ENCODE measurements at places on chromosomes 7 and 10.

DNA sequence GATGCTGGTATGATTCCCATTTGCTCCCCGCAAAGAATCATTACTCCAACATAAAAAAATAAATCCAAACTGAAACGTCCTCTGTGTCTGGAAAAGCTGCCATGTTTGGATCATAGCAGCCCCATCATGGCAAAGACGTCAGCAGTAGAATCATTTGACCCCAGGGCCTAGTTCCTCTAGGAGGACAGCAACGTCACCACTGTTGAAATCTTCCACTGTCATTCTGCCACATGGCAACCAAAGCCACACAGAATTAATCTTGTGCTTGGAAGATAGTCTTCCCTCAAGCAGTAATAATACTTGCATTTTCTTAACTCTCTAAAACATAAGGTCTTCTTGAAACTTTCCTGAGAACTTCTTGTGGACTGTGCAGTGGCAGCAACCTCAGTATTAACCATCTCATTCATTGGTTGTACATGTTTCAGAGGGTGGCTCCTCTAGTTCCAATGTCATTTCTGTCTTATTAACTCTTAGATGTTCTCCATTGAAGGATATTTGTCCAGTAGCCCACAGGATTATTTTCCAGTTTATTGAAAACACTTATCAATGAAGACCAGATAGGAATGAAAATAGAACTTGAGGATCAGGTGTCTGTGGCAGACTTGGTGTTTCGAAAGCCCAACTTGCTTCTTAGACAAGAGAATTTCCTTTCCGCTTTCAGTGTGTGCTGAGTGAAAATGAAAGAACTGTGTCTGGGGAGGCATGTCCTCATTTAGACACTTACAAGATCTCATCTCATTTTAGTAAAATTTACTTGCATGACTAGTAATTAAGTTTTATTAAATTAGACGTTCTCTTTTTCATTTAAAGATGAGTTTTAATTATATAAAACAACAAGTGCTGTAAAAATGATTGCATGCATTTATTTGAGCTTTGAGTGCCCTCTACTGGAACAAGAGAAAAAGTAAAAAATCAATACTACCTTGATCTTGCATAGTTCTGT lies 28.9 kb upstream of the INHBA start:
- no peak for DNase-seq

DNA sequence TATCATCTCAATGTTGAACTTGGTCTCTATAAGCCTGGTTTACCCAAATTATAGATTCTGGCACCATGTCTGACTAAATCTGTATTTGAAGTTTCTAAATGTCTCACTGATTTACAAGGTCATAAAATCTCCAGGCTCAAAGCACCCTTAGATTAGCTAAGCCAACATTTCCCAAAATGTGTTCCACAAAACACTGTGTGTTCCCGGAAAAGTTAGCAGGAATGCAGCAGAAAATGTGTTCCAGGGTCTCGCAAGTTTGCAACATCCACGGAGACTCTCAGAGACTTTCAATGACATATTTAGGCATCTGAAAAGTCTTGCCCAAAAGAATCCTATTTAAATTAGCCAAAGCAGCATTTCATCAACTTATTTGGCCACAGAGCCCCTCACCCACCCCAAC lies 91.9 kb downstream of the SORBS1 start:
- DNase-seq: no peak

- no peak for DNase-seq
These were observed 3.1 kb upstream of the CAPZA2 start for GRCh38 chr7:116859323-116859722.

DNA sequence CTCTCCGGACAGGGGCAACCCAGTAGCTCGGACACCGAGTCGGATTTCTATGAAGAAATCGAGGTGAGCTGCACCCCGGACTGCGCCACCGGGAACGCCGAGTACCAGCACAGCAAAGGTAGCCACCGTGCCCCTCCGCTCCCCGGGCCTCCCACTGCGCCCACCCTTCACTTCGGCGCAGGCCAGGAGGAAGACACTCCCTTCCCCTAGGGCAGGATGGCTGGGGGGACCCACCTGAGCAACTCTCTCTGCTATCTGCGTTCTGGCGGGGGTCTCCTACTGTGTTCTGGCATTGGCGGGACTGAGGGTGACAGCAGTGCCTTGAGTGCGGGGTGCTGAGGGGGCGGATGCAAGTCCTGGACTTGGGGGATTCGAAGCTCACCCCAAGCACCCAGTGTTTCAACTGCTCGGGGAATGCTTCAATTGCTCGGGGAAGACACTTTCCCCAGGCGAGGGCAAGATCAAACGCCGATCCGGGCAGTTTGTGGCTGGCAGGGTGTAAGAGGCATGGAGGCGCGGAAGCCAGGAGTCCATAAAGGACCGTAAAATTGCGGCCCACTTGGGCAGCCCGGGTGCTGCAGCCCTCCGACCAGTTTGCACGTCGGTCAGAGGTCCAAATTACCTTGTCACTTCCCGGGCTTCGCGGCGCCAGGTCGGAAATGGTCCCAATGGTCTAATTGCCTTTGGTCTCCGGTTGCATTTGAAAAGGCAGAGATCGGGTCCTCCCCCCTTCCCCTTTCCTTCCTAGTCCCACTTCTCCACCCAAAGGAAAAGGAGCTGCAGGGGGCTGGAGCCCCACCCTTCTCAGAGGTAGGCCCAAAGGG lies 950 bp downstream of the EVX1 start:
- DNase-seq: no peak

- no peak for DNase-seq
These were observed 31.4 kb upstream of the PLXNA4 start for GRCh38 chr7:132607656-132608055.

GRCh38 chr10:60524541-60524940 lies 134.9 kb upstream of the ANK3 start:
- no peak for DNase-seq

DNA sequence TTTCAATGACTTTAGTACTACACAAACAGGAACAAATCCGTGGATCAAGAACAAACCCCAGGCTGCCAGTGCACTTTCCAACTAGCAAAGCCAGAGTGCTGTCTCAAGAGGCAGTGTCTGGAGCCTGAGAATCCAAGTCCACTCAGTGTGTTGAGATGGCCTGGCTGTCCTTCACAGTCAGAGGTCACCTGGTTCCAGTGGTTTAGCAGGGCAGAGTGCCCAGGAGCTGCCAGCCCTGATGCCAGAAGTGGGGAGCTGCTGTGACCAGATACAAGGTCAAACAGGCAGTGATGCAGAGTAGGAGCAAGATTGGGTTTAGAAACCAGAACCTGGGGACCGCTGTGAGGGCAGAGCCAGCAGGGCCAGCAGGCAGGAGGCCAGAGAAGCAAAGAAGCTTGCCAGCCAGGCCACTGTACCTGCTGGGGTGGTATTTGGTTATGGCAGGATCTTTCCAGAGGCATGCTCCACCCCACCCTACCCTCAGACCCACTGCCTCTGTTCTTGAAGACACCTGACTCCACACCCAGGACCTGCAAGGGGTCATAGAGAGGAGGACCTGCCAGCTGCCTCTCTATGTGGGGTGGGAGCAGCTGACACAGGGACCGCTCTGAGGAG lies 35.6 kb upstream of the C10orf90 start:
- DNase-seq: no peak

DNA sequence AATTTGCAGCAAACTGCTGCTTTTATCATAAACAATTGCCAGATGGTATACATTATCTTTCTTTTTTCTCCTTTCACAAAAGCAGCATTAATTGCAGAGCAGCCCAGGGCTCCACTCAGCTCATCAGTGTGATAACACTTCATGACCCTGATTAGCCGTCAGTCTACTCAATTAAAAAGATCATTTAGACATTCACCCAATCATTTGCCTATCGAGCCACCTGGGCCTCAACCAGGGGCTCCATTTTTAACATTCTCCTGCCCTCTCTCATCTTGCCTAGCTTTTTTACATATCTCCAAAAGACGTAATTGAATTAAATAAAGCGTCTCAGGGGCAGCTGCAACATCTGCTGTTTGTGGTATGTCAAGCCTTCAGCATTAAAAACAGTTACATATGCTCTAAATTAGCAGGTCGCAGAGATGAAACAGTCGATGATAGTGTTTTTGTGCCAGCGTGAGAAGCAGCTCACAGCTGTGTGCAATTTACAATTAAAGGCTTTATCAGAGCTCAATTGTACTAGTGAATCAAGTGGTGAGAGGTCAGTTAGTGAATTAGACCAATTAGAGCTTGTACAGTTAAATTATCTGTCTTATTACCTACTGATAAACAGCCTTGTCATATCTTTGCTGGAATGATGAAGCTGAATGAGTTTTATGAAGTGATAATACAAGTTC lies 522.5 kb downstream of the ETV1 start:
- DNase-seq: no peak

DNA sequence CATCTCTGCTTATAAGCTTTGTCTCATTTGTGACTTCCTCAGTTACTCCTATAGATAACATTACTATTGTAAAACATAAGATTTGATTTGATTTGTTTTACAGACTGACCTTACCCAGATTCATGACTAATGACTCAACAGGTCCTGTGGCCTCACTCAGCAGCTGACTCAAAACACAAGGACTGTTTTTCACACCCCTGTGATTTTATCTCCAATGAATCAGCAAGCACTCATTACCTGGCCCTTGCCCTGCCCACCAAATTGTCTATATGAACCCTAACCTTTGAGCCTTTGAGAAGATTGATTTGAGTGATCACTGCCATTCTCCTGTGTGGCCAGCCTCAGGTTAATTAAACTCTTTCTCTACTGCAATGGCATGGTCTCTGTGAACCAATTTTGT lies 1064.6 kb upstream of the LRRTM3 start:
- no peak for DNase-seq

All from activated CD4-positive, alpha-beta T cell treated with anti-CD3 and anti-CD28 coated beads, Interleukin-2, amount 50 U/mL, for 1 hour (primary cell).